Osteocyte (in vitro differentiated cells): ENCODE measurements at places on chromosomes 6 and 20. TPM values are rescaled to one million over a fixed set of nuclear protein-coding genes. Genes with fewer than 3 reads are reported as not detected.

Gene ABHD16B
- total RNA-seq, result not detected in 2 replicates

GRCh38 chr6:111757342-111757741 is 115.9 kb downstream of the FYN start:
- no peaks in the 10 kb centered on the region for H3K27me3 ChIP-seq
- DNase-seq, result no peak
- peak overlapping the region; percentile 64 for H3K27ac ChIP-seq
- H3K4me1 ChIP-seq, result peaks cover 66% of the 10 kb centered on the region

Gene TGM2
- 29.2 and 32.7 TPM in 2 replicates for total RNA-seq

- H3K27me3 ChIP-seq, result no peaks in the 10 kb centered on the region
- no peak for DNase-seq
- peaks cover 14% of the 10 kb centered on the region for H3K4me1 ChIP-seq
- no peak overlapping the region for H3K27ac ChIP-seq
- peaks cover 7% of the 10 kb centered on the region for H3K36me3 ChIP-seq
Measured at GRCh38 chr20:37346236-37346534, 245 bp downstream of the SRC start.
